HT1080 (cell line): ENCODE measurements at places on chromosomes 1 and 21.

- no peak for DNase-seq
These were observed 25.0 kb downstream of the LAMB3 start for GRCh38 chr1:209627027-209627731.

- DNase-seq, result no peak
These were observed 152.7 kb downstream of the HIVEP3 start for GRCh38 chr1:41766041-41766440.

- no peak for DNase-seq
These were observed 59.6 kb downstream of the FMN2 start for GRCh38 chr1:240151136-240151735.

GRCh38 chr1:223358826-223359225 lies 5.2 kb downstream of the SUSD4 start:
- no peak for DNase-seq

DNA sequence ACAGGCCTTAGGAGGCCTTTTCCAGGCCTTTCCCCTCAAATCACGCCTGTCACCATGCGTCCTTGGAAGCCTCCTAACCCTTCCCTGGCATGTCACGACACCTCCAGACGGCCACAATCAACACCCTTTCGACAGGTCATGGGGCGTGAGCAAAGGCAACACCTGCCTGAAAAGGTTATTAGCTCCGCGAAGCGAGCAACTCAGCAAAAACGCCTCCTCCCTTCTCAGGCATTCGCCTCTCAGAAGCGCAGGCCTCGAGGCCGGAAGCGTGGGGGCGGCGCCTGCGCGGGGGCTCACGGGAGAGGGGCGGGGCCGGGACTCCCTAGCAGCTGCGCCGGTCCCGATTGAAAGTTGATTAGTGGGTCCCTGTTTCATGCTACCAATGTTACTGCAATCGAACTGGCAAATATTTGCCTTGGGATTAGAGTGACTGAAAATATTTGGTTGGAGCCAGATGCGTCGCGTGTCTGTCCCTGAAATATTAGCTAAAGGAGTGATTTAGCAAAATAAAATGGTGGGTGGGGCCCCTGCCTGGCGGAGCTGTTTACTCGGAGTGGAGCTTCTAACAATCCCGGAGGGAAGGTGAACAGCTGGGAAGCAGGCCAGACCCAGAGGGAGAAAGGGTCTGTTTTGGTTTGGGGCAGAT lies 44.9 kb downstream of the GFI1 start:
- no peak for DNase-seq
